ENCODE measurements at places on chromosomes 11 and 22. TPM values are rescaled to one million over a fixed set of nuclear protein-coding genes. Genes with fewer than 3 reads are reported as not detected.
A peak's percentile ranks its signal among the peaks of the same experiment; 100 is the strongest.

DNA sequence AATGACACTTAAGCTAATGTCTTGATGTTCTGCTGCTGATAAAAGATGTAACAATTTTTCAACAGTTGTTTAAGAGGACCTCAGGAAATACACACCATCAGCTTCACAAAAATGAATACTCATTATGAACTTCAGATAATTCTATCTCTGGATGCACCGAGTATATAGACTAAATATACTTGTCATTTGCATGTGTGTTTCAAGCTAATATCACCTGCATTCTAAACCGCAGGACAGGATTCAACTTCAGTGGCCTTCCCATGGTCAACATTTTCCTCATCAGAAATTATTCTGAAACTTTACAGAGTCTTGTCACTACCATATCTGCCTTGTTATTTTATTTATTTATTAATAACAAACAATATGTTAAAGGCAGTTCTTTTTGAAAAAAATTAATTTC is 717.0 kb upstream of the CCDC179 start:
- DNase-seq, result no peak

The MOGAT2 gene
- total RNA-seq, result not detected

The TMEM86A gene
- 4.8 TPM for total RNA-seq

DNA sequence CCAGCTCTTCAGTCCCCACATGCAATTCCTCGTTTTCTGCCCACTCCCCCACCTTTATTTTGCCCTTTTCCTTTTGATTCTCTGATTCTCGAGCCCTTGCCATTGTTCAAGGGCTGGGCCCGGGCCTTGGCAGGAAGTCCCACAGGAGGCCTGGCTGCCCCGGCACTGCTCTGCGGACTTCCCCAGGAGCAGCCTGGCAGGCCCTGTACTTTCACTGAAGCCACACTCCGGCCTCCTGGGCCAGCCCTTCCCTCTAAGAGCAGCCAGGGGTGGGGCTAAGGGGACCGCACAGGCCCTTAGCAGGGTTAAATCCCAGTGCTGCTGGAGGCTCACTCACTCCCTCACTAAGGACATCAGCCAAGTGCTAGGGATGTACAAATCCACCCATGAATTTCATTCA is 4.1 kb downstream of the LRRC32 start:
- peak; percentile 88 for DNase-seq

The SLC22A8 gene
- not detected for total RNA-seq

- DNase-seq, result no peak
Observed at GRCh38 chr11:4979036-4979435, 15.6 kb upstream of the OR51L1 start.

The VSIG2 gene
- total RNA-seq, result 1.1 TPM

The MIOX gene
- not detected for total RNA-seq

- no peak for DNase-seq
Observed at GRCh38 chr11:129373489-129373953, 2.1 kb upstream of the BARX2 start.

GRCh38 chr22:37218771-37219411 is 6.6 kb upstream of the SSTR3 start:
- peak; percentile 23 for DNase-seq

DNA sequence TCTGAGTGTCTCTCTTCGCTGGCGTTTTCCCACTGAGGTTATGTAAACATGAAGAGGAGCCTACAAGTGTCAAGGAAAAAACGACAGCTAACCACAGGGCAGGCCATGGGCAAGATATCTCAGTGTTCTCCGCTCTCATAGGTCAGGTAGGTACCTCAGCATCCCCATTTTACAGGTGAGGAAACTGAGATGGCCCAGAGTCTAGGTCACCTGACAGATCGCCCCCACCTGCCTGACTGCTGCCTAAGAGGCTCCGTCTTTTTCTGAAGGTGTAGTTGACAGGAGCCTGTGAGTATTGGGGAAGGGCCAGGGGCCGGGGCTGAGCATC is 847 bp upstream of the NDUFA6 start:
- no peak for DNase-seq

- DNase-seq, result no peak
Observed at GRCh38 chr11:26950260-26950719, 43.6 kb upstream of the FIBIN start.

The LMNTD2 gene
- 1.4 TPM for total RNA-seq

DNA sequence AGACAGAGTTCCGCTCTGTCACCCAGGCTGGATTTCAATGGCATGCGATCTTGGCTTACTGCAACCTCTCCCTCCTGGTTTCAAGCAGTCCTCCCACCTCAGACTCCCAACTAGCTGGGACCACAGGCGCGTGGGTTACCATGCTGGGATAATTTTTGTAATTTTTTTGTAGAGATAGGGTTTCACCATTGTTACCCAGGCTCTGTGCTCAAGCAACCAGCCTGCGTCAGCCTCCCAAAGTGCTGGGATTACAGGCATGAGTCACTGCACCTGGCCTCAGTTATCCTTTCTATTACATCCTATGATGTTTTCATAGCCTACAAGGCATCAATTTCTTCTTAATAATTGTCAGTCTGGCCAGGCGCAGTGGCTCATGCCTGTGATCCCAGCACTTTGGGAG is 36.5 kb downstream of the LRRC74B start:
- DNase-seq, result no peak

- no peak for DNase-seq
Observed at GRCh38 chr22:22093743-22094142, 111.2 kb upstream of the TOP3B start.

- no peak for DNase-seq
Observed at GRCh38 chr11:107741044-107741823, 29.4 kb upstream of the SLN start.

GRCh38 chr11:103920449-103920848 is 116.0 kb upstream of the DDI1 start:
- no peak for DNase-seq

Data from right cardiac atrium (tissue), 5 donors.